Choroid plexus epithelial cell (primary cell): ENCODE measurements at places on chromosomes 7 and 10.
A peak's percentile ranks its signal among the peaks of the same experiment; 100 is the strongest.

GRCh38 chr7:158145370-158145769 is 442.3 kb downstream of the PTPRN2 start:
- no peak for DNase-seq

GRCh38 chr10:110212119-110213006 is 5.0 kb downstream of the MXI1 start:
- no peak for DNase-seq

- DNase-seq: no peak
These were observed 150.6 kb upstream of the NRG3 start for GRCh38 chr10:81724431-81724830.

- DNase-seq: peak; percentile 9
These were observed 26.2 kb upstream of the ZNF467 start for GRCh38 chr7:149799397-149800168.

DNA sequence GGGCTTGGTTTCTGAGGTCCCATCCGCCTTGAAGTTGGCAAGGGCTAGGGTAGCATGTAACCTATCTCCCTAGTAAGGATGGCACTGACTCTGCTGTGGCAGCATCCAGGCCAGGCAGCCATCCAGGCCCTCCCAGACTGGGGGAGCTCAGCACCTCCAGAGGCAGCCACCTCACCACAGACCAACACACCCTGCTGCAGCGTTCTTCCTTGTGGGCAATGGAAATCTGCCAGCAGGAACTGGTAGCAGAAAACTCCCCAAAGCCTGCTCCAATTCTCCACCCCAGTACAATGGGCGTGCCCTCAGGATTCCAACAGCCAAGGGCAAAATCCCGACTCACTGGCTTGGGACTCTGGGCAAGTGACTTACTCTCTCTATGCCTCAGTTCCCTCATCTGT is 27.5 kb downstream of the DLG5 start:
- DNase-seq: no peak

DNA sequence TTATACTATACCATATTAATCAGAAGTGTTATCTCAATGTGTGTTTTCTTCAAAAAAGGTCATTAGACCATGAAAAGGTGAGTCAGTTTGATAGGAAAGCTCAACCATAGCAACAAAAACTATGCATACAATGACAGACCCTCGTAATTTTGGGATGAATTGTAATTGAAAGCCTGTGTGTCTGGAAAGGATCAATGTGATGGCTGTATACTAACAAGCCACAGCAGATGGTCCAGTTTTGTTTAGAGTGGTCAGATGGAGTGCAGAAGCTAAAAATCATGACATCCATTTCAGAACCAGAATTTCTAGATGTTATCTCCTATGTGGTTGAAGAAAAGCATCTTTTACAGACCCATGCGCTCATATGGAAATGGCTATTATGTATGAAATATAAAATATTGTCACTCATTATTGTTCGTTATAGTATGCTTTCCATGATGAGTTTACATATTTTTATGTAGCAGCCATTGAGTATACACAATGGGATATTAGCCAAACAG is 88.3 kb upstream of the CNTNAP2 start:
- DNase-seq: no peak

DNA sequence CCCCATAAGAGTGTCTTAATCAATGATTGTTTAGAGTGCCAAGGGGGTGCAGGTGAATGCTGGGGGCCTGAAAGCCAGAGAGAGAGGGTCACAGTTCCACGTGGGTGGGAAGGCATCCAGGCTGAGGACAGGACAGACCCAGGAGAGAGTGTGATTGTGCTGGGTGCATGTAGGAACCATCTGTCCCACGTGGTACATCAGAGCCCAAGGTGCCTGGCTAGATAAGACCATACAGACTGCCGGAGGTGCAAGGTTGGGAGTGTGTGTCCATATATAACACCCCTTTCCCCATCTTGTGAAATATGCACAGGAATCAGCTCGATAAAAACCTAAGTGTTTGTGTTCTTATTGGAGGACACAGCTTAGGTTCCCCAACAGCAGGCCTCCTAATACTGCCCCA is 85.5 kb downstream of the WIPF3 start:
- no peak for DNase-seq

- no peak for DNase-seq
These were observed 393.6 kb upstream of the STEAP1 start for GRCh38 chr7:89760690-89761089.

DNA sequence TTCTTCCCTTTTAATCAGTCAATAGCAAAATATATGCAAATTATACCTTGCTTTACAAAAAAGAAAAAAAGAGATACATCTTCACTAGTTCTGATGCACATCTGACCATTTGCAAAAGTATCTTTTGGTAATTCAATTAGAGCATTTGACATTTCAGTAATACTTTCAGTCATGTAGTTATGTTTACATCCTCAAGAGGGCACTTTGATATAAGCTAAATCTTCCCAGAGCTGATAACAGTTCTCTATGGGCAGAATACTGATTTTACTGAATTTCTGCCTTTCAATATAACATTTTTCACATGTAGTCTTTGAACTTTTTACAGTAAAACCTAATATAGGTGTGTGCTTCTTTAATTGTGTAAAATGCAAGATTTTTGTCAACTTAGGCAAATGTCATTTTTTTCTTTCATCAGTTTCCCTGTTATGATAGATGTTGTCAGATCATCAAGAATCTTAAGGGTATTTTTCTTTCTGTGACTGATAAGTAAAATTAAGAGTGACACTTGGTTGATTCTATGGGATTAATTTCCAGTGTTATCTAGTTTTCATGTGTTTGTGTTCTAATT is 703.5 kb upstream of the SEMA3D start:
- DNase-seq: peak; percentile 54

- DNase-seq: peak; percentile 1
These were observed 6.7 kb downstream of the PNLIPRP2 start for GRCh38 chr10:116627386-116627933.

DNA sequence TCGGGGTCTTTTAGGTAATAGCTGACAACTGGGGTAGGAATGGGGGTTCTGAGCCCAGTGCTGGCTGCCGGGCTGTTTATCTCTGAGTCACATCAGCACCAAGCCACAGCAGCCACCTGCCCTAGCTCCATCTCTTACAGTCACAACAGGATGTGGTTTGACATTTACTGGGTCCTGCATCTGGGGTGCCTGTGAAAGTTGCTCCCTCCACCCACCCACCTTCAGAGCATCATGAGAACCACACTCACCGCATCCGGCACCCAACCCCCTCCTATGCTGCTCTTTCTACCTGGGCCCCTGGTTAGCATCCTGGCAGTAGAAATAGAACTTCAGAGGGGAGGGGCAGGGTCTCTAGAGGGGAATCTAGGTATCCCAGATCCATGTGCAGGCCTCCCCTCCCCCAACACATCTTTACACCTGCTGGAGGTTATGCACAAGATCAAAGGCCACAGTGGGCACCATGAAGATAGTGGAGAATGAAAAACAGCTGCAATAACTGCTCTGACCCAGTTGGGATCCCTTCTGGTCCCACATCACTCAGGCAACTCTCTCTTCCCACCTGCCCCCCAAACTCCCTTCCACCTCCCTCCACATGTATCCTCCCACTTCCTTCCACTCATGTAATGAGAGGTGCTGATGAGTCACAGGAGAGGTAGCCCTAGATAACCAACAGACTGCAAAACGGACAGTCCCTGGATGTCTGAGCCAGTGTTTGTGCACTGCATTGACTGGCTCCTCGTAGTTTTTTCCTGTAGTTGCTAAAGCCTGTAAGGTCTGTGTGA is 38.2 kb downstream of the PRSS2 start:
- DNase-seq: no peak

DNA sequence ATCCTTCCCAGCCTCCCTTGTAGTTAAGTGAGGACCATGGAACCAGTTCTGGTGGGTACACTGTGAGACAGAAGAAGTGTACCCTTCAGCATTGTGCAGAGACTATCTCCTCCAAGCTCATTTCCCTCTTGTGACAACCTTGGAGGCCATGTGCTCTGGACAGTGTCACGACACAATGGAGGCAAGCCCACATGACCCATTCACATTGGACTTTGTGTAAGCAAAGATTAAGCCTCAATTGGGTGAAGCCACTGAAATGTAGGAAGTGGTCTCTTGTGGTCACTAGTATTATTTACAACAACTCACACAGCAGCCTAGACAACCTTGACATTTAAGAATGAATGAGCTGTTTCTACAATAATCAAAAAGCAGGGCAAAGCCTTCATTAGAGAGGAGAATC is 124.2 kb downstream of the INHBA start:
- no peak for DNase-seq

DNA sequence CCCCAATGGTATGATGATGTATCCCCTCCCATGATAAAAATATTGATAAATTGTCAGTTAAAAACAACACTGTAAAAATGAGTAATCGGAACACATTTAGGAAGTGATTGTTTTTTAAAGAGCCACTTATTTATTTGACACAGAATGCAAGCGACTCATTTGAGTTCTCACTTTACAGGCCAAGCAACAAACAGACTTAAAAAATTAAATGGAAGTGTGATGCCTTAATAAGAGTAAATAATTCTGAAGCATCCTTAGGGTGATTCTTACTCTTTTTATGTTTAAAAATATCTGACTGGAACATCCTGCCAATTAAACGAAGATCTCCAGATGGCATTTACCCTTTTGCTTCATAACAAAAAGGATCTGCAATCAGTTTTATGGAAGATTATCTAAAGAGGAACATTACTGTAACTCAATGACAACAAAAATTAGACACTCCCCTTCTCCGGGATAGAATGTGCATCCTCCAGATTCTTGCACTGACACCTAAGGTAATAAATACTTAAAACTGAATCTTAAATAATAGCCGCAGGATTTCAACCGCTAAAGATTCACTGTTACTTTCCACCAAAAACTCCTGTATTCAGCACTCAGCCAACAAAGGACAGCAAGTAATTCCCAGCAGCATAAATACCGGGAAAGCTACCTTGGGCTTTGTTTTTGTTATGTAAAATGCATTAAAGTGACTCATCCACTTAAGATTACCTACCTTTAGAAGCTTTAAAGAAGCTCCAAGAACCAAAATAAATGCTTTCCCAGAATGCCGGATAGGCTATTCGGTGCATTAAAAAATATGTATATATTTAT is 1.7 kb downstream of the CACNA2D1 start:
- peak; percentile 24 for DNase-seq

- no peak for DNase-seq
These were observed 34.3 kb downstream of the SRPK2 start for GRCh38 chr7:105354383-105354782.

GRCh38 chr10:69847883-69848282 is 46.2 kb downstream of the COL13A1 start:
- DNase-seq: no peak

DNA sequence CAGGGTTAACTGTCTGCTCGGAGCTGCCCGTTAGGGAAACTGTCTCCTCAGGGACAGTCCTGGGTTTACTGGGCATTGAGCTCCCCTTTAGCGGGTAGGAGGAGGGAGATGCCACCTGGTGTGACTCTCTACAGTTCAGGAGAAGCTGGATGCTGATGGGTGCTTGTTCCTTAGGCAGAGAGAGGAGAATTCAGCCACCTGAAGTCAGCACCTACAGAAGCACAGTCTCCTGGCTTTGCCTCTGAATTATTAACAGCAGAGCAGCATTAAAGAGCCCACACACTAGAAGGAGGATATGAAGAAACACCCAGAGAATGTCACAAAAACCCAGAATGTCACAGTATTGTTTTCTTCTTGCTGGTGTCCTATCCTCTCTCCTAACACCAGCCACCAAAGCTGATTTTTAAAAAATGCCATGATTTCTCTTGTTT is 696 bp downstream of the GIMAP4 start:
- DNase-seq: no peak

- no peak for DNase-seq
These were observed 202.4 kb upstream of the NEBL start for GRCh38 chr10:21099291-21100062.

- no peak for DNase-seq
These were observed 66.1 kb upstream of the PDZD8 start for GRCh38 chr10:117441361-117441760.

DNA sequence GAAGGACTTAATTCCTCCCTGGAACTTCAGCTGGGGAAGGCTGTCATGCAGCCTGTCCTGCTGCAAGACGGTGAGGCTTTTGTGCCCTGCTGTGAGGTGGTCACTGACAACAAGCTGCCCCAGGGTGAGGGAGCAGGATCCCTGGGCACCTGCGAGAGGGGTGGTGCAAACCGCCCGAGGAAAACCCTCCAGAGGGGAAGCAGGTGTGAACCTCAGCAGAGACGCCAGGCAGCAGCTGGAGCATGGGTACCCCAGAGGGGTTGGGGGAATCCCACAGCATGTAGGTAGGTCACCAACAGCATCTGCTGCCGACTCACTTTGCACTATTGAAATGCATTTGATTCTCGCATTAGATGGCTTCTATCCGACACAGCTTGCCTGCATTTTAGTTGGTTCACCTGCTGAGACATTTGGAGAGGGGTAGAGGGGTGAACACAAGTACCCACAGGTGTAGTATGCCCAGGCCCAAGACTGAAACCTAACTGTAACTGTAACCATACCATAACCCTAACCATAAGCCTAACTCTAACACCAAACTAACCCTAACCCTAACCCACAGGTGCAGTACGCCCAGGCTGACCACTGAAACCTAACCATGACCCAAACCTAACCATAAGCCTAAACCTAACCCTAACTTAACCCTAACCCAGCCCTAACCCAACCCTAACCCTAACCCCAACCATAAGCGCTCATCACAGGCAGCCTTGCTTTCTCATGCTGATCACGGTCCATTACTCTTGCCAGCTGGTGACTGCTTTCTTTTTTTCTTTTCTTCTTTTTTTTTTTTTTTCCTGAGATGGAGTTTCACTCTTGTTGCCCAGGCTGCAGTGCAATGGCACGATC is 85.9 kb downstream of the ELFN1 start:
- DNase-seq: no peak

- no peak for DNase-seq
These were observed 35.9 kb upstream of the SFTPD start for GRCh38 chr10:79984851-79985250.

DNA sequence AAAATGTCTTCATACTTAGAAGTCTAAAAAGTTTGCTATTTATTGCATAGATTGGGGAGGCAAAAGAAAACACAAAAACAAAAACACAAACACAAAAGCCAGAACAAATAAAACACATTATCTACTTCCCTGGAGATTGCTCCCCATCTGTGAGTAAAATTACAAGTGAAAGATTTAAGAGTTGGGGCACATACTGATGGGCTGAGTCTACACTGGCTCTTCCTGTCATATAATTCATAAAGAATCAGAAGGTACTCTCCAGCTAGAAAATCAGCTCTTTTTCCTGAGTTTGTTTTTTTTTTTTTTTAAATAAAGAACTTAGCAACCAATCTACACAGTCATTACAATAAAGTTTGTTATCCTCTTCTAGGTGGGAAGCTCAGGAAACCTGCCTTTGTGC is 192.4 kb upstream of the LRRN3 start:
- DNase-seq: no peak

DNA sequence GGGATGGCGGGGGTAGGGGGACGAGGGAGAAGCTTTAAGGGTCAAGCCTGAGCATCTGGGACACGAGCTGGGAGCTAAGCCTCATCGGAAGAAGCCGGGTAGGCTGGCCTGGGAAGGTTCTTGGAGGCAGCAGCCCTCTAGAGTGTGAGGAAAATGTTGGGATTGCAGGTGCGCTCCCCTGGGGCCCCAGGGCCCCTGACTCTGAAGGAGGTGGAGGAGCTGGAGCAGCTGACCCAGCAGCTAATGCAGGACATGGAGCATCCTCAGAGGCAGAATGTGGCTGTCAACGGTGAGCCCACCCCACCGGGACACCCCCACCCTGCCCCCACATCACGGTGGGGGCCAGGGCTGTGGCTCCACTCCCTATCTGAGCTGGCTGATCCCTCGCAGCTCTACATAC is 6.9 kb downstream of the ZYX start:
- no peak for DNase-seq
